Activated naive CD4-positive, alpha-beta T cell (primary cell): ENCODE measurements at places on chromosomes 3 and 15.

DNA sequence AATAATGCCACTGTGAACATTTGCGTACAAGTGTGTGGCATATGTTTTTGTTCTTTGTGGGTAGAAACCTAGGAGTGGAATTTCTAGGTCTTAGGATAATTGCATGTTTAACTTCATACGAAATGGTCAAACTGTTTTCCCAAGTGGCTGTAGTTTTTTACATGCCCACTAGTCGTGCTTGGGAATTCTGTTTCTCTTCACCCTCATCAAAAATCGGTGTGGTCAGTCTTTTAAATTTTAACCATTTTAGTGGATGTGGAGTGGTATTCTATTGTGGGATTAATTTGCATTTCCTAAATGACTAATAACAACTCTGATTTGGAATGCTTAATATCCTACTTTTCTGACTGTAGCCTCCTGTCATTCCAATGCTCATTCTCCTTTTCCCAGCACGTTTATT, 27.6 kb downstream of the ZFAND6 start:
- no peak for DNase-seq

- no peak for DNase-seq
These were observed 165.6 kb upstream of the CCDC54 start for GRCh38 chr3:107211608-107212007.

DNA sequence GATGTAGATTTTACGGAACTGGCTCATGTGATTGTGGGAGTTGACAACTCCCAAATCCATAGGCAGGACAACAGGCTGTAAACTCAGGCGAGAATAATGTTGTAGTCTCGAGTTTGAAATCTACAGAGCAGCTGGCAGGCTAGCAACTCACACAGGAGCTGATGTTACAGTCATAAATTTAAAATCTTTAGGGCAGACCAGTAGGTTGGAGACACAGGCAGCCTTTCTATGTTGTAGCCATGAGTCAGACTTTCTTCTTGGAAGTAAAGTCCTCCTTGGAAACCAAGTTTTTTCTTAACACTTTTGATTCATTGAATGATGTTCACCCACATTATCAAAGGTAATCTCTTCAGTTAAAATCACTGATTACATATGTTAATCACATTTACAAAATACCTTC, 89.1 kb upstream of the ALCAM start:
- no peak for DNase-seq

DNA sequence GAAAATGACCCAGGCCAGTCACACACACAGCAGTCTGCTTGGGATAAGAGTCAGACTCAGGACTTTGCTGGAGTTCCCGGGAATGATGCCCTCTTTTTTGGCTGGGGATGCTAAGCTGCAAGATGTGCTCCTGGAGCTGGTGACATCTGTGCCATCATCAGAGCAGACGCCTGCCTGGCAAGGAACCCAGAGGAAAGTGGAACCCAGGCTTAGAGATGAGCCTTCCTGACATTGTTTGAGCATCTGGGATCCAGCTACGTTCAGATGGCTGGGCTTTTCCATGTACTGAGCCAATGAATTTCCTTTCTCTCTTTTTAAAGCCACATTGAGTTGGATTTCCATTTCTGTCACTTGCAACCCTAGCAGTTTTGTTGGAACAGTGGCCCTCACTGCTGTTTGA, 53.3 kb downstream of the EBLN2 start:
- no peak for DNase-seq

DNA sequence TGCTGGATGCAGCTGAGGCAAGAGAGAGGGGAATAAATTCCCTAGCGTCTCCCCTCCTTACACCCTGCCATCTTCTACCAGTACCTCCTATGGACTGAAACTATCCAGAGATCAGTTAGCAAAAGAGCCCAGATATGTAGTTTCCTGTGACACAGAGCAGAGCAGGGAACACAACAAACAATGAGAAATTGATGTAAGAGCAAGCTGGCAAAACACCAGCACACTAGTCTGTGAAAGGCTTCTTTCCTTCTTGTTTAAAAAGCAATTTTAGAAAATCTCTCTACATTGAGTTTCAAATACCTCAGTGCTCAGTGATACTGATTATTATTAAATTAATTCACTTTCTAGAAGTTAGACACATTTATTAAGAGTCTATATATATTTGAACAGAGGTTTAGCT, 215.6 kb upstream of the AZI2 start:
- DNase-seq = no peak

GRCh38 chr3:146491303-146491702, 21.9 kb upstream of the PLSCR2 start:
- no peak for DNase-seq

DNA sequence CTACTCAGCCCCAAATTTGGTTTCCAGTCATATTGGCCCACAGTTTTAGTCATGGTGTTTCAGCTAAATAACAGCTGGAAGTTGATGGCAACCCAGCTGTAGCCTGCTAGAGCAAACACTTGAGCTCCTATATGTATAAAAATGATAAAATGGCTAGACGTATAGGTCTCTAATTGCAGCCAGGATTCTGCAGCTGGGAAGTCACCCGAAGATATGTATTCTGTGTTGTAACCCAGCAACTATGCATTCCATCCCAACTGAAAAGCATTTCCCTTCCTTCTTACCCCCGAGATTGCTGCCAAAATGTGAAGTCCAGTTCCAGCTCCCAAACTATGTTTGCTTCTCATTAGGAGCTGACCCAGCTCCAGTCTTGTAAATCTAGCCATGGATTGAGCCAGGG, 408.4 kb downstream of the AGBL1 start:
- no peak for DNase-seq

- DNase-seq = no peak
These were observed 383.9 kb upstream of the DPH6 start for GRCh38 chr15:35929740-35930444.

GRCh38 chr3:30760040-30760695, 134.3 kb downstream of the GADL1 start:
- DNase-seq = no peak

DNA sequence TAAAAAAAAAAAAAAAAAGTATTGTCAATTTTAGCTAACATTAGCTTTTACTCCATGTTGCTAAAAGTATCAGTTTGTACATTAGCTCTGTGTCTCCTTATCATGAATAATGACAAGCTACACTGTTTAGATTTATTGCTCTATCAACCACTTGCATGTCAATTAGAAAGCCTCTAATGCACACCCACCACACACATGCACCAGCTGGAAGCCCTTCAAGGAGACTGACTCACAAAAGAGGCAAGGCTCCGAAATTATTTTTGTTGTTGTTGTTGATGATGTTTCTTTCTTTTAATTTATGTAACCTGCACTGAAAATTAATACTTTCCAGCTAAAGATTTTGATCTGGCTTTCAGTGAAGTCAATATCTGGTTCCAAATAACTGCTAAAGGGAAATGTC, 71.5 kb downstream of the ETFA start:
- no peak for DNase-seq

GRCh38 chr3:154780263-154780662, 299.9 kb upstream of the MME start:
- no peak for DNase-seq

DNA sequence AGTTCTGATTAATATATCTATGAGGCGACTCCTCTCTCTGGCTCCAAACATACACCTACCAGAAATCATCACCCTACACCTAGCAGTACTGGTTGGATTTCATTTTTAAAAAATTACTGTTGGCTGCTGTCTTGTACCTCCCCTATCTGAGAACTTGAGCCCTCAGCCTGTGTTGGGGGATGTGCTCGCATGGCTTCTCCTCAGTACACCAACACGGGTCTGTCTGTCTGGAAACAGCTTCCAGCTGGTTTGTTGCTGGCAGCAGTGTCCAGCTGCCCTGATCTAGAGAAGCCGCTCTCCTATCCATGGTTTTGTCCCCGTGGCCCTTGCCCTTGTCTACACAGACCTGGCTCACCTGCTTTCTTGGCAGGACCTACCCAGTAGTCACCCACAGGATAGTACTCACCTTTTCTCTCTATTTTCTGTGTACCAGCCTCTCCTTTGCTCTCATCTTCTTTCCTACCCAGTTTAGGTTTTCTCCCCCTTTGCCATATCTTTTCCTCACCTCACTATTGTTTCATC, 43.2 kb upstream of the NEDD4 start:
- no peak for DNase-seq

GRCh38 chr3:188926111-188926510, 245.7 kb upstream of the TPRG1 start:
- no peak for DNase-seq

- DNase-seq = no peak
These were observed 60.8 kb upstream of the ARHGEF3 start for GRCh38 chr3:56862352-56863062.

- no peak for DNase-seq
These were observed 105.2 kb upstream of the DCBLD2 start for GRCh38 chr3:99006686-99007085.

- DNase-seq = no peak
These were observed 115.8 kb downstream of the GHSR start for GRCh38 chr3:172332256-172333041.

DNA sequence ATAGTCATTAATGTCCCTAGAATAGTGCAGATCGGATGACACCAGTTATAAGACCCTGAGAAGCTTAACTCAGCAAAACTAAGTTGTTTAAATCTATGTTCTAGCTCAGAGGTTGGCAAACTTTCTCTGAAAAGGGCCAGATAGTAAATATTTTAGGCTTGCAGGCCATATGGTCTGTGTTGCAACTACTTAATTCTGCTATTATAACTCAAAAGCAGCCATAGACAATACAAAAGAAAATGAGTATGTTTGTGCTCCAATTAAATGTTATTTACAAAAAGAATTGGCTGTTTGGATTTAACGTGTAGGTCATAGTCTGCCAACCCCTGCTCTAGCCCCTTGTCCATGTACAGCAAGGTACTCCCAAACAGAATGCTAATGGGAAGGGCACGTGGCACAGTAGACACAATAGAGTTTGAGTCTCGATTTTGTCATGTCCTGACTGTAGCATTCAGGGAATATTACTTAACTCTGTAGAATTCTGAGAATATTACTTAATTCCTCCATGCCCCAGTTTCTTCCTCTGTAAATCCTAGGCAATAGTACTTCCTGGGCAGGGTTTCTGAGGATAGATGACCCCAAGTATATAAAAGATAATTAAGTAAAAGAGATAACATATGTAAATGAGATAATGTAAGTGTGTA, 70.5 kb upstream of the ATP2C1 start:
- DNase-seq = no peak

DNA sequence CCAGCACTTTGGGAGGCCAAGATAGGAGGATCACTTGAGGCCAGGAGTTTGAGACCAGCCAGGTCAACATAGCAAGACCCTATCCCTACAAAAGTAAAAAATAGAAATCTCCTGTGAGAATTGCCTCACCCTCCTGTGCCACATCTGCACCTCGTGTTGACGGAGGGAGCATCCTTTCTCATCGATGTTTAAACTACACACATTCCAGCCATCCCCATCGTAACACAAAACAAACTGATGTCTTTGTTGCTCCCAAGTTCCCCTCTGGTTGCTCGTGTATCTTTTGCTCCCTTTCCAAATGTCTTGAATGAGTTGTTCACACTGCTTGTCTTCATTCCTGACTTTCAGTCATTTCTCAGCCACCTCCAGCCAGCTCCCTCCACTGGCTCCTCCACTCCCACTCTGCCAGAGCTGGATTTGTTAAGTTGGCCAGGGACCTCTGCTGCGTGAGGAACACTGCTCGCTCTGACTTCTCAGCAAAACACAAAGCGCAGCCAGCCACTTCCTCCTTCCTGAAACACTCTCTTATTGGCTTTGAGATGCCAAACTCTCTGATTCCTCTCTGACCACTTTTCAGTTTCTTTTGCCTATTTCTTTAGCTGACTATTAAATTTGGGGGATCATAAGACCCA, 53.6 kb upstream of the ATP13A3 start:
- no peak for DNase-seq

- DNase-seq = no peak
These were observed 20.0 kb downstream of the CYFIP1 start for GRCh38 chr15:22960126-22960525.

DNA sequence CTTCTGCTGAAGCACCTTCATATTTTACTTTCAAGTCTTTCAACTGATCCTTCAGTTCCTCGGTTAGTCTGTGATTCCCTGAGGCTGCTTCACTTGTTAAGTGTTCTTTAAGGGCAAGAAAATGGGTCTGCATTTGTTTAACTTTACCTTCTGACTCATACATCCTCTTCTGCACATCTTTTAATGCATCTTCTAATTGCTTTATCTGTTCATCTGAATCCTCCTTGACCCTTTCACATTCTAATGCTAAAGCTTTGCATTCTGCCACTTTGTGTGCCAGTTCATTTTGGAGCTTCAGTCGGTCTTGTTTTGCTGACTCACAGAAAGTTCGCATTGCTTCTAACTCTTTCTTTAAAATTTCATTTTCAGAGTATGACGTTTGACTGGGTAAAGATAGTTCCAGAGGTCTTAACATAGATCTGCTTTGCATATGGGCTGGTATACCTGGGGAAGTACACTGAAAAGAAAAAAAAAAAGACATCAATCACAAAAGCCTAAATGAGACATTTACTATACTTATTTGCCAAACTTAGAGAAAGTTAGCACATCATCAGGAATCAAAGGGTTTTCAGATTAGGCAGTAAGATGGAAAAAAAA, 94.3 kb downstream of the UACA start:
- no peak for DNase-seq

DNA sequence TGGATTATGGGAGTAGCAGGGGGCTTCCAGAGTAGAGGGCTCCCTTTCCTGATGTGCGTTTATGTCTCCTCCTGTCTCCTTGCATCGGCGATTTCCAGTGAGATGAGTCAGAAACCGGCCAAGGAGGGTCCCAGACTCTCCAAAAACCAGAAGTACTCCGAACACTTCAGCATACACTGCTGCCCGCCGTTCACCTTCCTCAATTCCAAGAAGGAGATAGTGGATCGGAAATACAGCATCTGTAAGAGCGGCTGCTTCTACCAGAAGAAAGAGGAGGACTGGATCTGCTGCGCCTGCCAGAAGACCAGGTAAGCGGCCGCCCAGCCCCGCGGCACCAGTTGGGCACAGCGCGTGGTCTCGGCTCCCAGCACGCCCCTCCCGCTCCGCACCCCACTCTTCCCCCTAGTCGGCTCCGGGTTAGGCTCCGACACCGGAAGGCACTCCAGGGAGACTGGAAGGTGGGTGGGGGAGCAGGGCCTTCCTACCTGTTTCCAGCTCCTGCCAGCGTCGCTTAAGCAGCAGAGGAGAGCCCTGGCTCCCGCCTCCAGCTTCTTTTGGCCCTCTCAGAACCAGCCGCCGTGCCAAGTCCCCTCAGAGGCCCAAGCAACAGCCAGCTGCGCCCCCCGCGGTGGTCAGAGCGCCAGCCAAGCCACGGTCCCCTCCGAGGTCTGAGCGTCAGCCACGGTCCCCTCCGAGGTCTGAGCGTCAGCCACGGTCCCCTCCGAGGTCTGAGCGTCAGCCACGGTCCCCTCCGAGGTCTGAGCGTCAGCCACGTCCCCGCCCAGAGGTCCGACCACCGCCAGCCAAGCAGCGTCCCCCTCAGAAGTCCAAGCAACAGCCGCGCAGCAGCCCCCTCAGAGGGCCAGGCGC, 34.7 kb downstream of the MOBP start:
- DNase-seq = no peak

DNA sequence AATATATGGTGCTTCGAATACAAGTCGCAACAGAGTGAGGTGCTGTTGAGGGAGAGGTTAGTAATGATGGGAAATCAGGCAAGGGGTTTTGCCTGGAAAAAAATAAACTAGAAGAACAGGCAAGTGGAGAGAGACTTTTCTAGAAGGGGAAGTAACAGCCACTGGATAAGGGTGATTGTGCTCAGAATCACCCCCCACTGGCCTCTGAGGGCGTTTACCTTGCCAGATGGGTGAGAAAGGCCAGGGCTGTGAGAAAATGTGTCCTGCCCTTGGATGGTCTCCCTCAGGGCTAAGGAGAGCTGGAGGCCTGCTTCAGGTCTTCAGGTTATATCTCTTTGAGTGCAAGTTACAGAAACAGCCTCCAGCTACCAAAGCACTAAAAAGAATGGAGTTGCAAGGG, 151.8 kb downstream of the MEX3B start:
- DNase-seq = no peak

GRCh38 chr3:8608041-8608790, 36.4 kb downstream of the SSUH2 start:
- no peak for DNase-seq
